Right hindlimb (tissue), 1 donor: ENCODE measurements at places on chromosomes 2 and 18.

DNA sequence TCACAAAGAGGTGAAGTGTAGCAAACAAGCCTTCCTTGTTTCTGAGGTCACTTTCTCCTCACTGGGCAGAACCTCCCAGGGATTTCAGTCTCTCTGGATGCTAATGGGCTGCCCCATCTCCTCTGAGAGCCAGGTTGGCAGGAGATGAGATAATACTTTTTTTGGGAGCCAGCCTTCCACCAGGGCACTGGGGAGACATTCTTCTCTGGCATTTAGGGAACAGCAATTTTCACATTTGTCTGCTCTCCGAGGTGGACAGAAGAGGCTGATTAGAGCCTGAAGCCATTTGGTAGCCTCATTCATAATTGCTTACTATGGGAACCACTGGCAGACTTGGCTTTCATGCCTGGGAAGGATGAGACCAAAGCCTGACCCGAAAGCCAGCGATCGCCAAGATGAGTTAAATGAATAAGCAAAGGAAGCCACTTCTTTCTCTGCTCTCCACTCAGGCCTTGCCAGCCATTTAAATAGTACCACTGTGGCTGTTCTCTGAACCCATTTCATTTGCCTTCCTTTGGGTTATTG lies 70.1 kb downstream of the NRP2 start:
- DNase-seq: no peak

DNA sequence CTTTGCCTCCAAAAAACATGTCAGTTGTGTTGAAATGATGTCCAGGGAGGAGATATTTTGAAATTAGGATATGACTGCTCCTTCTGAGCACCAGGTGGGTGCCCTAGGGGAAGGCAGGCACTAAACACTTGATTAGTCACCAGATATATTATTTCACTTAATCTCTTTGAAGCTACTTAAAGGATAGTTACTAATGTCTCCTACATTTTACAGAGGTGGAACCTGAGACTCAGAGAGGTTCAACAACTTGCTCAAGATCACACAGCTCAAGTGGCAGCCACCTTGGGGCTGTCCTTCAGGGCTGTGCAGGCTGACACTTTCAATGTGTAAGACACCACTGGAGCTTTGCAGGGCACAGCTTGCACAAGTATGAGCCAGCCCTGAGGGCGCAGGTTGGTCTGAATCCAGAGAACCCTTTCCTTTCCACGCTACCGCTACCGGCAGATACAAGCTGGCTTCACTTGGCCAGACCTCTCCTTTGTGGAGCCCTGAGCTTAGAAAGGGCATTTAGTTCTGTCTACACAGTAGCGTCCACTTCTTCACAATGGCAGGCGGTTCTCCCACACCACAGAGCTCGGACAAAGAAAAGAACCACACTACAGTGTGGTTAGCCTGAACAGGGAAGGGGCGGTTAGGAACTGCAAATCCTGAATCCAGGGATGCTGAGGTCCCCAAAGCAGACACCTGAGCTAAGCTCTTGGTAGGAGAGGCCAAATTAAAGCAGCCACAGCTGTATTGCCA lies 16.4 kb downstream of the ALPK2 start:
- DNase-seq: no peak

DNA sequence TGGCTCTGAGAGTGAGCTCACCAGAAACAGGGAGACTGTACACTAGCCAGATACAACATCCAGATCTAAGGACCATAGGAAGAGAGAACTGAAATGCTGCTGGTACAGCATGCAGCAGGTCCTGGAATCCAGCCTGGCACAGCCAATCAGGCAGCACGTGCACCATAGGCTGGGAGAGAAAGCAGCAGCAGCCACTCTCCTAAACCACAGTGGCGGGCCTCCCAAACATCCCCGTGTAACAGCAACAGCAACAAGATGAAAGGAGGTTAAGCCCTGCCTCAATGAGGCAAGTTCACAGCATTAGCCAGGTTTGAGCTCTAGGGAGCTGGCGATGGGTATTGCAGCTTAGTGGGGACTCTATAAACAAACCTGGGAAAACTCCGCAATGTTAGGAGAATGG lies 192.0 kb downstream of the EPHA4 start:
- DNase-seq: no peak

GRCh38 chr2:160967523-160967922 lies 192.7 kb upstream of the TANK start:
- no peak for DNase-seq

- DNase-seq: no peak
Observed at GRCh38 chr2:237232166-237232565, 146.5 kb downstream of the COPS8 start.

DNA sequence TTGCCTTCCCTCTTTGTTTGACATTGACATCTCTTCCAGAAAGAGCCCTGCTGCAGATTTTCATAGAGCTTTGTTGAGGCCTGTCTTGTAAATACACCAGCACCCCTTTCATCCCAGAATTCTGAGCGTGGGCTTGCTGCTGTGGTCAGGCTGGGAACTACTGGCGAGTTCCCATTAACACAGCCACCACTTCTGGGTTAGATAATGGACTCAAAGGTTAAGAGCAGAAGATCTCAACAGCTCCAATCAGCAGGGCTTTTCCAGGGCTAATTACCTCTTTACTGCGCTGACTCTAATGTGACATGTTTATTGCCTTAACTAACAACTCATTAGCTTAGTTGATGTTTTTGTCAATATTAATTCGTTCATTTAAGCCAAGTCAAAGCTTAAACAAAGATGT lies 235.9 kb upstream of the BOD1L2 start:
- DNase-seq: no peak
